ENCODE measurements at places on chromosomes 7 and 10.

DNA sequence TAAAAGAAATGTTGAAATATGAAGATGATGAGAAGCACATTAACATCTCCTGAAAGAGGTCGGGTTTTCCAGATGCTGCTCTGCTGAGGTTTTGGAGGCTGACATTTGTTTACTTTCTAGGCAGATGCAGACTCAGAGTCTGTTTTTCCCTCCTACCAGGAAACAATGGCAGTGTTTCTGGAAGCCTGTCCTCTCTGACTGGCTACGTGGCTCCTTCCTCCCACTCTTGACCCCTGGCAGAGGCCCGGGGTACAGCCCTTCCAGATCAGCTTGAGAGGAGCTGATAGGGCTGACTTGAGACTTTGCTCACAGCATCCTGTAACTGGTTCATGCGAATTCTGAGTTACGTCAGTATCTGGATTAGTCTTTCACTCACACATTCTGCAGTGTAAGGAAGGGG lies 41.1 kb upstream of the IL15RA start:
- no peak for DNase-seq

DNA sequence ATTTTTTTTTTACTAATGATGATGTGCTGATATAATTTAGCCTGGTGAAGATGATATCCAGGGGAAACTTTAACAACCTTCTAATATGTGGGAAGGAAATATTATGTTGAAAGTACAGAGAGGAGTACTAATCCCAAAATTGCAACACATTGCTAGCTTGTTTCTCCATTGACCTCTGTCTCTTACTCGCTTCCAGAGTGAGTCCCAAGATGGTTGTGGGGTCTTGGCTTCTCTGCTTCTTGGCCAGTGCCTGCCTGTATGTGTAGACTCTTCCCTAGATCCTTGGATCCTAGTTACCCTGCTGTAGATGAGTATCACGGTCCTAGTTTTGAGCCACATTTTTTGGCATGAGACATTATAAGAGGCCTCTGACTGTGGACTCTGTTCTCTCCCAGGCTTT lies 17.5 kb downstream of the BMPER start:
- no peak for DNase-seq

DNA sequence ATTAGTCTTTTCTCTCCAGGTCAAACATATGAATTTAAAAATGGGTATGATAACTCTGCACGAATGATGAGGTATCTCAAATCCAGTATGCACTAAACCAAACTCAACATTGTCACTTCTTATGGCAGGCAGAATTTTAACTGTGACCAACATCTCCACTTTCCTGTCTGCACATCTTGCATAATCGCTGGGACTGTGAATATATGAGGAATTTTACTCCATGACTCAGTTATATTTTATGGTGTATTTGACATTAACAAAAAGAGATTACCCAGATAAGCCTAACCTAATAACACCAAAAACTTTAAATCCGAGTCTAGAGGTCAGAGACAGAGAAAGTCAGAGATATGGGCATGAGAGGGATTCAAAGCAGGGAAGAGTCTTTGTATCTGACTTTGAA lies 454.5 kb upstream of the SEMA3D start:
- DNase-seq, result no peak

GRCh38 chr7:156017431-156017830 lies 205.2 kb upstream of the SHH start:
- DNase-seq, result no peak

DNA sequence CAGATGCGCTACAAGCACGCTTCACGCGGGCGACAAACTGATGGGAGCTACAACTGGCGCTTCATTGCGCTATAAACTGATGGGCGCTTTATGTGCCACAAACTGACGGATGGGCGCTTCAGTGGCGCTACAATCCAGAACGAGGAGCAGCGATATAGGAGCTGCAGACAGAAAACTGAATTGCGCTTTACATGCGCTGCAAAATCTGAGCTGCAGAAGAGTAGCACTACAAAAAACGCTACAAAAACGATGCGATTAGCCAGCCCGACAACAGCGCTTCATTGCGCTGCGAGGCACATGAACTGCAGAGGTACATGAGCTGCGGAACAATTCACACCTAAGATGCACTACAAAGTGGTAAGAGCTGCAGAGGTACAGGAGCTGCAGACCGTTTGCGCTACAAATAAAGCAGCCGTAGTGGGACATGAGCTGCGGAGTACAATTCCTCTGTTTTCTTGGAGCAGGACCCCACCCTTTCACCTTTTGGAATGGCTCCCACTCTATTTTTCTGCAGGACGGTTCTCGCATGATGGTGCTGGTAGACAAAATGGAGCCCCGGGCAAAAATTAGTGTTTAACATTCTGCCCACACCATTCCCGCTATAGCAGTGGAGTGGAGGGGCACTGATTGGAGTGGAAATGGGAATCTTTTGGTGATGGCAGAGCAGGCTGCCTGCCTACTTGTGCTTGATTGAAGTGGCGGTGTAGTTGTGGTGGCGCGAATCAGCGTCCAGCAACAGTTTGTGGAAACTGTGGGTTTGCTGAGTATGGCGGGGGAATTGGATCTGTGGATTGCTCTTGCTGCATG lies 1.2 kb upstream of the SGCE start:
- no peak for DNase-seq

Data from stimulated activated CD8-positive, alpha-beta memory T cell treated with anti-CD3 and anti-CD28 coated beads, Interleukin-15, amount 100 ng/mL, for 24 hours (primary cell).